ENCODE measurements at places on chromosomes 2 and 18. TPM values are rescaled to one million over a fixed set of nuclear protein-coding genes. Genes with fewer than 3 reads are reported as not detected.

Gene COL4A4
- 0.28 TPM for total RNA-seq

Gene DNAJC5G
- total RNA-seq = not detected

Gene TMEM182
- 5.7 TPM for total RNA-seq

Gene ARHGAP25
- total RNA-seq = 123 TPM

Gene SRD5A2
- not detected for total RNA-seq

Gene FSHR
- total RNA-seq = not detected

Gene TUBA3D
- not detected for total RNA-seq

Gene IDH1
- total RNA-seq = 22.3 TPM

Gene MTCL1
- 0.83 TPM for total RNA-seq

Gene LYPD6
- total RNA-seq = not detected

Gene TMEM178A
- not detected for total RNA-seq

Gene NPPC
- total RNA-seq = not detected

Gene CYS1
- not detected for total RNA-seq

Gene TRIM43
- total RNA-seq = not detected

Gene INHBB
- not detected for total RNA-seq

Gene CNGA3
- total RNA-seq = not detected

Gene ATRAID
- total RNA-seq = 96.0 TPM

Gene KCNK3
- total RNA-seq = not detected

Gene ZNF892
- total RNA-seq = 4.3 TPM

Gene CTAGE1
- total RNA-seq = not detected

Gene SNORC
- total RNA-seq = 4.1 TPM

Gene MC4R
- total RNA-seq = not detected

Gene LBX2
- 0.73 TPM for total RNA-seq

Gene ANKRD23
- total RNA-seq = 17.7 TPM

Gene RFTN2
- 0.44 TPM for total RNA-seq

Gene FZD7
- total RNA-seq = 0.82 TPM

Gene CFAP221
- not detected for total RNA-seq

Gene CCBE1
- 0.07 TPM for total RNA-seq

Gene ZNF142
- total RNA-seq = 58.7 TPM

Gene KYNU
- 0.88 TPM for total RNA-seq

Gene HRH4
- 2.7 TPM for total RNA-seq

Gene NEU2
- not detected for total RNA-seq

Gene ALPI
- total RNA-seq = not detected

Gene E2F6
- 4.8 TPM for total RNA-seq

Gene LRRTM4
- not detected for total RNA-seq

Gene RAMP1
- 0.85 TPM for total RNA-seq

Gene LCT
- 0.03 TPM for total RNA-seq

Gene CHAC2
- total RNA-seq = 1.4 TPM

Gene DES
- not detected for total RNA-seq

Gene TBR1
- not detected for total RNA-seq

Gene SLC5A7
- not detected for total RNA-seq

Gene PLGLB1
- total RNA-seq = 11.3 TPM

Gene DYNAP
- total RNA-seq = not detected

Gene BUB1
- total RNA-seq = 2.8 TPM

Gene ANTXR1
- 0.19 TPM for total RNA-seq

Gene HOXD13
- total RNA-seq = not detected

Gene UPP2
- not detected for total RNA-seq

Gene MALL
- 0.53 TPM for total RNA-seq

Measured in T-cell (primary cell).